ENCODE measurements at places on chromosomes 16 and 17.

DNA sequence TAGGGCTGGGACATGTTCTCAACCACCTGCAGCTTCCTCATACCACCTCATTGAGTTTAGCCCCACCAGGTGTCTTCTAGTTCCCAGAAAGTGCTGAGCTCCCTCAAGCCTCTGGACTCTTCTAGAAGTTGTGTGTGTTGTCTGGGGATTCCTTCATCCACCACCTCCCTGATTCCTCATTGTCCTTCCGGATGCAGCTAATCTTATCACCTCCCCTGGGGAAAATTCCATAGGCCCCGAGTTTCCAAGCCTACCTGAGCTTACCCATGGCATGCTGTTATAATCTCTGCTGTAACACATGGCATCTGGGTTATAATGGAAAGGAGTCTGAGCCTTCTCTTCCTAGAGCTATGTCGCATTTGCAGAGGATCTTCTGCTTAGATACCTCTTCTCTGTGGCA, 243.5 kb upstream of the SDK2 start:
- no peak for DNase-seq

- no peak for DNase-seq
Measured at GRCh38 chr16:69814078-69814477, 51.9 kb downstream of the WWP2 start.

DNA sequence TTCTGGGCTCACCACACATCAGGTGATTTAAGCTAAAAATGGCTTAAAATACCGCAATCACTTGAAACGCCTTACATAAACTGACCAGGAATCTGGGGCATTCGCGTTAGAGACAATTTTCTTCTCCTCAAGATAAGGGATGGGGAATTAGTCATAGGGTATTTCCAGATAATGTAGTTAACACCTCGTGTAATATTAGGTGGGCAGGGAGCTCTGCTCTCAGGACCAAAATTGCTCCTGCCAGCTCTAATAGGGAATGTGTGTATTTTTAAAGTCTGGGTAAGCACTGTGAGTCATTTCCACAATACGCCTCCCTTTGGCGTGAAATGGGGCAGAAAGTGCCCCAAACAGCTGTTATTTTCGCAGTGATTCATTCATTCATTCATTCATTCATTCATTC, 408.6 kb downstream of the MAF start:
- no peak for DNase-seq

- no peak for DNase-seq
Measured at GRCh38 chr16:23950291-23950894, 114.6 kb downstream of the PRKCB start.

DNA sequence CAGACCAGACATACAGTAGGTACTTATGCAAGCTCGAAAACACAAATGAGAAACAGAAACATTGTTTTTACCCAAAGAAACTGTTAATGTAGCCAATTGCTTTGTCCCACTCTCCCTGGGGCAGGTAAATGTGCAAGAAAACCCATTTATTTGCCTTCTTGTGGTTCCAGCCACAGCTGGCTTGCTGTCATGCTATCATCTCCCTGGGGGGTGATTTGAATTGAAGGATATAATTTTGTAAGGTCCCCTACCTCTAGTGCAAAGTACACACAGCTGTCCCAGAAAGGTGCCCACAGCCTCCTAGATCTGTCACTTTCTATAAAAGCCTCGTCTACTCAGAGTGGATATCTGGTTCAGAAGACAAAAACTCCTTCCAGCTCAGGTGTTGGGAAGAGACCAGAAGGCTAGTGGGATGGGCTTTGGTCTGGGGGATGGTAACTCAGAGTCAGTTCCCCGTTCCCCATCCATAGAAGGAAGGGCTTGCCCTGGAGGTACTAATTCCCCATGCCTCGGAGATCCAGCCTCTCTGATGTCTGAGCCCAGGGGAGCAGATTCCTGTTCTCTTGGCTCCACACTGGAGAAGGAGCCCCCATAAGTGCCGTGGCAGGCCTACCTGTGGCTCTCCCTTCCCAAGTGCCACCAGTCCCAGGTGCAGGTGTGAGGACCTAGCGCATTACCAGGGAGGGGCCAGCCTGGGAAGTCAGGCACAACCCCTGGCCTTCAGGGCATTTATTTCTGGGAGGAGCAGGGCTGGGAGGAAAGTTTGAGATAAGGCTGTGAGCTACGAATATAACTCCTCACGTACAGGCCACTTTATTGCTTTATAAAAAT, 2.4 kb upstream of the PRR15L start:
- DNase-seq = no peak

GRCh38 chr17:41586863-41587495, at the start of gene KRT14:
TSS of gene KRT14 (minus strand) at chr17:41586895. CDS start at chr17:41586834, 61 bp downstream.
- DNase-seq = no peak

- no peak for DNase-seq
Measured at GRCh38 chr16:69182730-69183416, 4.1 kb upstream of the SNTB2 start.

GRCh38 chr17:61076621-61077031, 323.0 kb upstream of the TBX2 start:
- no peak for DNase-seq

GRCh38 chr16:87461466-87461991, 31.3 kb downstream of the ZCCHC14 start:
- DNase-seq = peak; percentile 96

- no peak for DNase-seq
Measured at GRCh38 chr17:17527534-17527933, 31.3 kb upstream of the RASD1 start.

- DNase-seq = no peak
Measured at GRCh38 chr17:76427501-76428231, 25.3 kb downstream of the UBE2O start.

- no peak for DNase-seq
Measured at GRCh38 chr16:19379838-19380237, 37.8 kb upstream of the TMC5 start.

- no peak for DNase-seq
Measured at GRCh38 chr16:48596326-48596725, 13.7 kb downstream of the N4BP1 start.

Data from iPS DF 19.7 (cell line).